ENCODE measurements at places on chromosomes 5 and 9. TPM values are rescaled to one million over a fixed set of nuclear protein-coding genes. Genes with fewer than 3 reads are reported as not detected.

IRX2 gene
- 0.20 TPM for total RNA-seq

ARID3C gene
- total RNA-seq: under 0.01 TPM

RASGEF1C gene
- total RNA-seq: not detected

NR6A1 gene
- total RNA-seq: 0.22 TPM

TUSC1 gene
- total RNA-seq: 7.0 TPM

S1PR3 gene
- total RNA-seq: 2.2 TPM

SPATA31A3 gene
- not detected for total RNA-seq

TMEM232 gene
- 0.44 TPM for total RNA-seq

TEX48 gene
- not detected for total RNA-seq

LVRN gene
- total RNA-seq: under 0.01 TPM

FOXD4L4 gene
- under 0.01 TPM for total RNA-seq

ZNF483 gene
- total RNA-seq: 1.1 TPM

TMEM174 gene
- total RNA-seq: not detected

SLC6A19 gene
- total RNA-seq: not detected

TAF7 gene
- total RNA-seq: 56.7 TPM

SYK gene
- total RNA-seq: not detected

DNLZ gene
- 14.9 TPM for total RNA-seq

GPR151 gene
- not detected for total RNA-seq

PCDHGA2 gene
- total RNA-seq: 0.65 TPM

PAM gene
- 185 TPM for total RNA-seq

ADGRD2 gene
- total RNA-seq: not detected

STKLD1 gene
- 0.44 TPM for total RNA-seq
